ENCODE measurements at places on chromosomes 3 and 15. TPM values are rescaled to one million over a fixed set of nuclear protein-coding genes. Genes with fewer than 3 reads are reported as not detected.

The CPNE4 gene
- total RNA-seq = not detected

The MED12L gene
- 0.26 TPM for total RNA-seq

The SST gene
- total RNA-seq = not detected

The KBTBD12 gene
- not detected for total RNA-seq

The RTP1 gene
- total RNA-seq = not detected

The SCAMP2 gene
- total RNA-seq = 111 TPM

The ALDH1A3 gene
- not detected for total RNA-seq

The CSPG4 gene
- total RNA-seq = 0.02 TPM

The CPLX3 gene
- not detected for total RNA-seq

The ARHGAP31 gene
- total RNA-seq = 1.3 TPM

The ZNF620 gene
- 3.7 TPM for total RNA-seq

The GOLGA8J gene
- not detected for total RNA-seq

Data from activated naive CD4-positive, alpha-beta T cell treated with anti-CD3 and anti-CD28 coated beads, Interleukin-2, amount 10 ng/mL, durations not matched to agents 5 hours and 36 hours (primary cell).